ENCODE measurements at places on chromosomes 6 and 20.

DNA sequence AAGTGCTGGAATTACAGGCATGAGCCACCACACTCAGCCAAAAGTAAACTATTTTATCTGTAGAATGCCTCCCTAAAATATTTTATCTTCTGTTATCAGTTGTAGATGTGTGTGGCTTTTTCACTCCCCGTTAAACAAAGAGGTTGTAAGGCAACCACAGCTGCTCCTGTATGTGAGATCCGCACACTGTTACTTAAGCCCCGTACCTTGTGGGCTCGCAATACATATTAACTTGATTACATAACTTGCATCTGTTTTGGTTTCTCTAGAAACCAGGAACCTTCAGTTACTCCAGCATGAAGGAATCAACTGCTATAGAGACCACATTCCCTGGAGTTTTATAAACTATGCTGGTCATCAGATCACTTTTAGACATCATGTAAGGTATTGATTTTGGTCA is 420.1 kb upstream of the SLC35B3 start:
- DNase-seq, result no peak

DNA sequence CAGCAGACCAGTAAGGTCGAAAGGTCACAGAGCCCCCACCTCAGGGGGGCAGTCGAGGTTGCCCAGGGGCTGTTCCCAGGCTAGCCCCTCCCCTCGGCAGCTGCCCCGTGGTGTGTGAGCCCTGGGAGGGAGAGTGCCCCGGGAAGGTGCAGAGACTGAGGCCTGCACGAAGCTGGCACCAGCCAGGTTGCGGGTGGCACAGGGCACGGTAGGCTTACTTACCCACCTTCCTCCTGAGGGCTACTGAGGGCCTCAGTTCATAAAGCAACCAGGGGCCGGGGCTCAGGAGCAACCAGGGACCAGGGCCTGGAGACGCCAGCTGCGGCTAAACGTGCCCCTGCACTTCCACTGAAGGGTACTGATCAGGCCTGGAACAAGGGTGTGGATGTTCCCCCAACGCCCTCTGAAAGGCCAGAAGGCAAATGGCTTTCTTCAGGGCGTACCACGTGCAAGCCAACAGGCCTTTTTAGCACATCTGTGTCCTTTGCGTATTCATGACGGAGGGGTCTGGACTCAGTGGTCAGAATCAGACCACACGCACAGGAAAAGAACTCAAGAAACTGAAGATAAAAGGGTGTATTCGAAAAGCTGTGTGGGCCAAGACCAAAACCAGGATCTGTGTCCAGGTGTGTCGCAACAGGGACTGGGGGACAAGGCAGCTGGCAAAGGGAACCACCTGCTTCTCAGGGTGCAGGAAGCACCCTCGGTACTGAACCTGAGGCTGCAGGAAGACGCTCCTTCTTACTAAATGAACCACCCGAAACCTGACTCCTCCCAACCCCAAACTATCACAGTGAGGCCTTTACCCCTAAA is 24.5 kb upstream of the TCFL5 start:
- DNase-seq, result no peak

DNA sequence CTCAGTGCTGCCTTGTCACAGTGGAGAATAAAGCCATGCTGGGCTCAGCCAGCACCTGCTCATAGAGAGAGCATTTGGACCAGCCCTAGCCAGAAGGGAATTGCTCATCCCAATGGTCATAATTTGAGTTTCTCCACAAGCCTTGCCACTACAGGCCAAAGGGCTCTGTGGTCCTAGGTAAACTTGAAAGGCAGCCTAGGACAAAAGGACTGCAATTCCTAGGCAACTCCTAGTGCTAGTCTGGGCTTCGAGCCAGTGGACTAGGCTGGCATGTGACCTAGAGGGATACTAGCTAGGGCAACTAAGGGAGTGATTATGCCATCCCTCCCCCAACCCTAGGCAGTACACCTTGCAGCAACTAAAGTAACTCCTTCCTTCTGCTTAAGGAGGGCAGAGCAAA is 516.2 kb downstream of the BCKDHB start:
- DNase-seq, result no peak

DNA sequence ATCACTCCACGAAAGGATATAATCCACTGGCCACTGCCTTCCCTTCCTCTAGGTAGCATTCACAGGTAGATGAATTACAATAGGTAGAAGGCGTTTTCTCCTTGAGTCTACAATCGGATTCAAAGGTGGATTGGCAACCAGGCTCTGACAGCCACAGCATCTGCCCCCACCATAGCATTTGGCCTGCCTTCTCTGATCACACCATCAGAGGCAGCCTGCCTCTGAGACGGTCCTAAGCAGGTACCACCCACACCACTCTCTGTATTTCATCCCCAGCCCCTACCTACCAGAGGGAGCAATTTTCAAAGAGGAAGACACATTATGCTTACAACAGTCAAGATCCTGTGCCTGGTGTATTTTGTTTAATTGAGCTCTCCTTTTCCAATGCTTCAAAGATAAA is 210.5 kb upstream of the SPTLC3 start:
- no peak for DNase-seq

DNA sequence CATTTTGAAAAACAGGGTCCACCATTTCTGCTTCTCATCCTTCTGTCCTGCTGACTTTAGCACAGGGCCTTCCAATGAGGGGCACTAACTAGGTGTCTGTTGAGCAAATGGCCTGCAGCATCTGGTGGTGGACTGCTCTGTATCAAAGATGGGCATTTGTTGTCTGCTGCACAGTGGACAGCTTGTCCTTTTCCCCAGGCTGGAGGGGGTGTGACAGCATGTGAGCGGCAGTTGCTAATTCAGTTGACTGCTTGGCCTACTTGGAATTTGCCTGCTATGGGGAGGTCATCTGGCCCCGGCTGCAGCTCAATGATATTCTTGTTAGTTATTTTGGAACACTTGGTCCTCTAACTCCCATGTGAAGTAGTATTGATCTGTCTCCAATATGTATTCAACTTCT is 93.7 kb downstream of the SH3BGRL2 start:
- no peak for DNase-seq

DNA sequence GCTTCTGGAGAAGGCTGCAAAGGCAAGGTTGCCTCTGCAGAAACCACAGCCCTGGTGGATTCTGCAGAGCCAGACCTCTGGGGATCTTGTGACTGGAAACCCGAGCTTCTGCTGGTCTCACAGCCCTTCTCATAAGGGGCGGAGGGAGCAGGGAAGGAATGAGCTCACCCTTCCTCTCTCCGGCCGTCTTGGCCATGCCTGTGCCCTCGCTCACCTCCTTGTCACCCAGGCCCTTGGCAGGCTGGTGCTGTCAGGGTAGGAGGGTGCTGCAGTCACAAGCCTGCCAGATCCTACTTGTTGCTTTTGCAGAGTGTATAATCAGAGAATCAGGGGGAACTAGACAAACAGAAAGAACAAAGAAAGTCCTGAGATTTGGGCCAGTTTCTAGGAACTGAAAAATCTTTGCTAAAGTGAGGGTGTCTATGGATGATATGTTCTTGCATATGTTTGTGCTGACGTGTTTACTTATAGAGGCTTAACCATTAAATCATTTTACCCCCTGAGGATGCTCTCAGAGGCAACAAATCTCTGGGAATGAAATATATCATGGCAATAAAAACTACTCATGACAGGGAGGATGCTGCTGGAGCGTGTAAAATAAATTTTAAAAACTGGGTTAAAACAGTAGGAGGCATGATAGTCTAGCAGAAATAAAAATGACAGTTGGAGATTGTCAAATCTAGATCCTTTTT is 244.9 kb upstream of the SOX4 start:
- DNase-seq, result no peak

GRCh38 chr6:11423072-11423471 is 114.5 kb upstream of the TMEM170B start:
- no peak for DNase-seq

DNA sequence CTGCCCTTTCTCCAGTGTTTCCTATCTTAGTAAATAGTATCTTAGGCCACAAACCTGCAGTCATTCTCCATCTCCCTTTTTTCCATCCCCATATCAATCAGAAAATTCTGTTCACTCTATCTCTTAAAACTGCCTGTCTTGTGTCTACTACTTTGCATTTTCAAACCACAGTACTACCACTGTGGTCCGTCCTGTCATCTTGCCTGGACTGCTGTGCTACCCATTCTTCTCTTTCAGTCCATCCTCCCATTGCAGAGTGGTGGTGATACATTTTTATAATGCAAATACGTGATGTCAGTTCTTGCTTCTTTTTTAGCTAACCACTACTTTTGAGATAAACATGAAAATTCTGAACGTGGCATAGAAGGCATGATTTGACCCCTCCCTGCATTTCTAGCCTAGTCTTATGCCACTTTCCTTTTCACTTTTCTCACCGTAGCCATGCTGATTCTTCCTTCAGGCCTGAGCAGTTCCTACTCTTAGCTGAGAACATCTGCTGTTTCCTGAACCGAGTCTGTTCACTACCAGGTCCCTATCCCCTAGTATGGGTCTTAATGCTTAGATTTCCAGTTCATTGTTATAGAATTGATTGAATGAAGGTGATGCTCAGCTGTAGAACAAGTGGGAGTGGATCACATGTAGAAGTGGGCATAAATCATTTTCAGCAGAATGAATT is 13.8 kb downstream of the TBPL1 start:
- peak; percentile 56 for DNase-seq

GRCh38 chr6:62707156-62707555 is 421.1 kb upstream of the KHDRBS2 start:
- DNase-seq, result no peak
